ENCODE measurements at places on chromosomes 12 and 14.
A peak's percentile ranks its signal among the peaks of the same experiment; 100 is the strongest.

GRCh38 chr14:27049701-27050100, 451.9 kb upstream of the NOVA1 start:
- no peak for DNase-seq

- DNase-seq, result no peak
Observed at GRCh38 chr12:121969726-121970125, 51.3 kb downstream of the CFAP251 start.

- DNase-seq, result no peak
Observed at GRCh38 chr14:101508196-101508947, 52.9 kb upstream of the DIO3 start.

GRCh38 chr12:53860426-53861345, 77.9 kb upstream of the HOXC13 start:
- DNase-seq, result no peak

DNA sequence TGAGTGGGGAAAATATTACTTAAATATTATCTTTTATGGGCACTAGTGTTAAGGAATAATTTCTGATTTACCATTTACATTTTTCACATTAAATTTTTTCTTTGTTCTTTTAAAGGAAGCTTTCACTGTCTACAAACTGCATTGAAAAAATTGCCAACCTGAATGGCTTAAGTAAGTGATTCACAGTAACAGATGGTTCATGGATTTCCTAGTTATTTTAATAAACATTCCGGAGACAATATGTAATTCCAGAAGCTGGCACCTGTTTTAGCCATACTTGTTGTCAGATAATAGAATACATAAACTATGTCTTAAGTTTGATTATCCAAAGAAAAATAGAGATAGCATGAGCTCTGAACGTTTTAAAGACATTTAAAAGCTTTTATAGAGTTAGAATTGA, 17.1 kb downstream of the DNAL1 start:
- no peak for DNase-seq

GRCh38 chr12:70758494-70758845, 121.2 kb upstream of the PTPRB start:
- DNase-seq, result no peak

DNA sequence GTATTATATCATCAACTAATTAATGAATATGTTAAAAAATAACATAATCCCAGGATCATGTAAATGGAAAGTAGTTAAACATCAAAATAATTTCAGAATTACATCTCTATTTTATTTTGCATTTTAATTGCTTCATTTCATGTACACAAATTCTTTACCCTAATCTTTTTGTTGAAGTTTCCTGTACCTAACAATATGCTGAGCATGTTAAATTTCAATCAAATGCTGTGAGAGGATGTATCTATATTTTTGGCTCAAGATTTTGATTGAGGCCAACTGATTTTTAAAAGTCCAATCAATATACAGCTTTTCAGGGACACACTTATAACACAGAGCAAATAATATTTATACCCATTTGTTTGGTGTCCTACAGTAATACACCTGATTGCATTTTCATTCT, 6.4 kb downstream of the GPRC5D start:
- no peak for DNase-seq

- no peak for DNase-seq
Observed at GRCh38 chr14:99947695-99948094, 117.5 kb upstream of the EVL start.

DNA sequence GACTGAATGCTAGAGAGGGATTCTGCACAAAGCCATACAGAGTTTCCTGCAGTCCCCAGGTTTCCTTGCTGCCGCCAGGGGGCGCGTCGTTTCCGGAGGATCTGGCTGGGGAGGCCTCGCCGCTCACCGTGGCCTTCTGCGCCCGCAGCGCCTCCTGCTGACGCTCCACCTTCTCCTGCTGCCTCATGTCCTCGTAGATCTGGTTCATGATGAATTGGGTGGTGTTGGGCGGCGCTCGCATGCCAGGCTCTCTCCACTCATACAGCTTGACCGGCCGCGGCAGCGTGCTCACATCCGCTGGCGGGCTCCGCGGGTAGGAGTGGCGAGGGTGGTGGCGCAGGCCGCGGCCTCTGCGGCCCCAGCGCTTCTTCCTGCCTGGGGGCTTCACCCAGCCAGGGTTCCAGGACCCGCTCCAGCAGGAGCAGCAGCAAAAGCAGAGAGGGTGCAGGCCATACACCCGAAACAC, 987 bp downstream of the CCER1 start:
- DNase-seq, result no peak

- DNase-seq, result peak; percentile 65
Observed at GRCh38 chr12:116358893-116359761, 81.6 kb upstream of the MED13L start.

GRCh38 chr12:3988519-3989217, 115.5 kb upstream of the PARP11 start:
- no peak for DNase-seq

GRCh38 chr12:71639341-71639760, 24.3 kb downstream of the ZFC3H1 start:
- DNase-seq, result no peak

DNA sequence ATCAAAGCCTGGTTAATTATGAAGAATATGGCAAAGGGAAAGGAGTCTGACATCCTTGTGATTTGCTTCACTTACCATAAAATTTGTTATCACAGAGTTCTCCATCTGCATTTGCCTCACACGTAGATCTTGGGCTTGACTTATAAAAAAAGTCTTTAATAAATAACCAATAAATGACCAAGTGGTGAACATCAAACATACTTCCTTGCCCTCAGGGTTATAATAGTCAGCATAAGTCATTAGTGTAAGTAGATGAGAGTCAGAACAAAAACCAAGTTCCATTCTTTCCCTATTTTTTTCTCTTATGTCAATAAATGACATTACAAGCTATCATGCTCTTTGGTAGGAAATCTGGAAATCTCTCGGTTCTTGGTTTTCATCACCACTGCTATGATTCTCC, 635.4 kb upstream of the ATXN7L3B start:
- no peak for DNase-seq

DNA sequence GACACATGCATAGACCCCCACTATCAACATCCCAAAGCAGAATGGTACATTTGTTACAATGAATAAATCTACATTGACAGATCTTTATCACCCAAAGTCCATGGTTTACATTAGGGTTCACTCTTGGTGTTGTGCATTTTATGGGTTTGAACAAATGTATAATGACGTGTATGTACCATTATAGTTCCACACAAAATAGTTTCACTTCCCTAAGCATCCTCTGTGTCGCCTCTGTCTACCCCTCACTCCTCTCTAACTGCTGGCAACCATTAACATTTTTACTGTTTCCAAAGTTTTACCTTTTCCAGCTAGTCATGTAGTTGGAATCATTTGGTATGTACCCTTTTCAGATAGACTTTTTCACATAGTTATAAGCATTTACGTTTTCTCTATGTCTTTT, 69.5 kb upstream of the LMO3 start:
- DNase-seq, result no peak

GRCh38 chr12:86647800-86648199, 391.6 kb upstream of the MGAT4C start:
- no peak for DNase-seq

DNA sequence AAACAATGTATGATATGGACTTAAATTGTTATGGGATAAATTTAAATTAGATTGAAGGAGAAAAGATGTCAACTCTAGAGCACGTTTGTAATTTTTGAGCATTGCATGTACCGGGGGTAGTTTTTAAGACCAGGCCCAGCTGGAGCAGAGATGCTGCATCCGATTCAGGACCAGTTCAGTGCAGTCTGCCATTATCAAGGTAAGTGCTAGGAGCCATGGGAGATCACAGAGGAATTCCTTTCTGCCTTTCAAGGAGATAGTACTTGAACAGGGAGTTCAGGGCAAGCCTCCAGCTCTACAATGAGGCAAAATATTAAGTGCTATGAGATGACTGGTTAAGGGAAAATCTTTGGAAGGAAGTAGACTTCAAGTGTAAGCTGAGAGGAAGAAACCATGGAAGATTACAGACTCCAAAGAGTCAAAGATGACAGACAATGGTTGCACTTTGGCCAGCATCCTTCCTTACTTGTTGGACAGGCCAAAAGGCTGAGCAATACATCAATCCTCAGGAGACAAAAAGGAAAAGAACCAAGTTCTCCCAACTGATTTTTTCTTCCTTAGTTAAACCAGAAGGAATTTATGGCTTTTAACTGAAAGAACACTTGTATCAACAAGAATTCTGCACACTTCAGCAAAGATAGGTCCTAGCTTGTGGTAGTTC, 113.2 kb upstream of the HIF1A start:
- no peak for DNase-seq

GRCh38 chr12:56816491-56816890, 53.4 kb downstream of the HSD17B6 start:
- no peak for DNase-seq

DNA sequence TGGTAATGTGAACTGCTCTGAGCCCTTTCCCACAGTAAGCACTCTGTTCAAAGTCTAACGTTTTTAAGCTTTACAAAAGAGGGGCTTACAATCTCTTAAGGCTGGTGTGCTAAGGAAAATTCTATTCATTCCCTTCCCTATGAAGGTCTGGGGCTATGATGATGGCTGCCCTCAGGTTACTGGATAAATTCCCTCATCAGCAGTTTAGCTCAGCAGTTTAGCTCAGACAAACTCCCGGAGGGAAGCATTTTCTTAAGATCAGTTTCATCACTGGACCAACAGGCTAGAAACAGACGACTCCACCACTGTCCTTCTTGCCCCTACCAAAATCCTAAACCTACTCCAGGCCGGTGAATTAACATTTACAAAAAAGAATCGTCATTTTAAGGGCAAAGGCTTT, 19.1 kb downstream of the ERP29 start:
- DNase-seq, result no peak

DNA sequence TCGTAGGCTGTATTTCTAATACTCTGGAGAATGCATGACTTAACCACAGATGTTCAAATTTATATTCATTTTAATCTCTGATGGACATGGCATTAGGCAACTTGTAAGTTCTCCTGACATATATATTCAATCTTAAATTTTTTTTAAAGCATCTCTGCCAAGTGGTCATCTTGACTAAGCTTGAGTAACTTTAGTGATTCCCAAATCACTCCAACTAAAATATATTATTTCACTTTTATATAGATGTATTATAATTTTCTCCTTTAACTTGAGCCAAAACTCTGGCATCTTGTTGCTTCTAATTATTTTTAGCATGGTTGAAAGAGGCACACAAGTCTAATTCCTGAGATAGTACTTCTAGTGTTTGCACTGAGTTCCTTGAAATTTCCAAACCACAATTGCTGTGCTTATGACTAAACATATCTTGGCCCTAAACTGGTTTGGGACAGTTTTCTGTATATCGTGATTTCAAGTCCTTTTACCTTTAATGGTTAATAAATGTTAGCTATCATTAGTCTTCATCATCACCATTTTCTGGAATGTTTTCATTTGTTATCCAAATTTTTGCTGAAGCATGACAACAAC, 8.4 kb downstream of the LRFN5 start:
- DNase-seq, result no peak

DNA sequence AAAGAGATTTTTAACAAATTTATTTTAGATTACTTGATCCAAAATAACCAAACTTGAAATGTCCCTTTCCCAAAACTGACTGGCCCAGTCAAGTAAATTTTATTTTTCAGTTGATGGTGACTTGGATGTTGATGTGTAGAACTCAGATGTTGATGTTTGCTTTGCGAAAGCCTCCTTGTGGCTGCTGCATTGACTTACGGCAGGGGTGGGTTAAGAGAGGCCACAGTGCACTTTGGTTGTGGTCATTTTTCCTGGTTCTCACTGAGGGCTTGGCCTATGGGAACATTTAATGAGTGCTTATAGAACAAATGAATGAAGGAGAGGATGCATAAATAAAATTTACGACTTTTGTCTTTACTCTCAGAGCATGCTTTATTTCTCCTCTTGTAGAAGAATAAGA, 52.6 kb downstream of the SLCO1B3 start:
- DNase-seq, result no peak

DNA sequence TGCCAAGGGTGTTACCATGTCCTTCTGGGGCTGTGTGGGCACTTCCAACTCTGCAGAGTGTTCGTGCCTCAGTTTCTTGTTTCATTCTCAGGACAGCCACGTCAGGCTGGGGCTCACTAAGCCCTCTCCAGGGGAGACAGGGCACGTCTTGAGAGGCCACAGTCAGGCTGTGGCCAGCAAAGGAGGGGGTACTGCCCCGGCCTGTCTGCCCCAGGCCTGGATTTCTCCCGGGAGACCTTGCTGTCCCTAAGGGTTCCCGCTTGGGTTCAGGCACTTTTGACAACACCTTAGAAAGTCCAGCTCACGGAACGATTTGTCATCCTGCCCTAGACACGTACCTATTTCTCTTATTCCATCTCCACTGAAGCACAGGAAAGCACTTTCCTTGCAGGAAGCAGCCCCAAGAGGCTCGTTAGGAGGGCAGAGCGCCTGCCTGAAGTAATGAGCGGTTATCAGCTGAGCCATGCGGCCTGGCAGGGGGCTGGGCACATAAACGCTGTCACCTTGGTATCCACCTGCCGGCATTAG, 290.4 kb upstream of the RTL1 start:
- no peak for DNase-seq

- DNase-seq, result no peak
Observed at GRCh38 chr14:65933400-65934069, 521.0 kb downstream of the FUT8 start.

- DNase-seq, result no peak
Observed at GRCh38 chr14:64500088-64500487, 3.5 kb downstream of the ZBTB25 start.

All from stimulated activated CD8-positive, alpha-beta memory T cell treated with anti-CD3 and anti-CD28 coated beads, Interleukin-7, amount 100 ng/mL, for 4 hours (primary cell).